ENCODE measurements at places on chromosomes 12 and 14. TPM values are rescaled to one million over a fixed set of nuclear protein-coding genes. Genes with fewer than 3 reads are reported as not detected.

GRCh38 chr12:47473091-47473490 is 232.7 kb downstream of the RPAP3 start:
- no peak for DNase-seq

DNA sequence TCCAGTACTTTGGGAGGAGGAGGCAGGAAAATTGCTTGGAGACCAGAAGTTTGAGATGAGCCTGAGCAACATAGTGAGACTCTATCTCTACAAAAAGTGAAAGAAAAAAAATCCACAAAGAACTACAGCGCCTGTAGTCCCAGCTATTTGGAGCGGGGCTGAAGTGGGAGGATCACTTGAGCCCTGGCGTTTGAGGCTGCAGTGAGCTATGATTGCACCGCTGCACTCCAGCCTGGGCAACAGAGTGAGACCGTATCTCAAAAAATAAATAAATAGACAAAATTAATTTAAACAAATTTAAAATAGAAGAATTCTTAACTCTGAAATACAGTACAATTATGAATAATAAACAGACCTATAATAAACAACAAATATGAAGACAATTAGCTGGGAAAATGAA is 40.9 kb downstream of the ATL1 start:
- DNase-seq = no peak

- DNase-seq = no peak
Observed at GRCh38 chr14:99603471-99604277, at the start of gene CCDC85C. CCDC85C (minus strand) TSS chr14:99604207; CDS start chr14:99603959, 248 bp downstream.

- no peak for DNase-seq
Observed at GRCh38 chr14:71996610-71997009, 64.4 kb downstream of the RGS6 start.

DNA sequence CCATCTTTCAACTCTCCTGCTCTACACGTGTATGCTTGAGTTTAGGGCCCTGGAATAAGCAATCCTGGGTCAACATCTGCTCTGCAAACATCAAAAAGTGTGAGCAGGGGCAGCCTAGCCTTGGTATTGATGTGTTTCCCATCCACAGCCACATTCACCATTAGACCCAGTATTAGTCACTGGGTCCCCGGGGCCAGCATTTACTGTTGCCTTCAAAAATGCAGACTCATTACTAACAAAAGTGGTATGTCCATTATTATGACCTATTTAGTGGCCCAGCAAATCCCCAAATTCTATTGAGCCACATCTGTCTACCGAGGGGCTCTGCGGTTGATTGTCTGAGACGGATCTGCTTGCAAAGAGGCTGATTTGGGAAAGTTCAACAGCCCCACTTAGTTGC is 661.8 kb downstream of the DIO2 start:
- no peak for DNase-seq

DNA sequence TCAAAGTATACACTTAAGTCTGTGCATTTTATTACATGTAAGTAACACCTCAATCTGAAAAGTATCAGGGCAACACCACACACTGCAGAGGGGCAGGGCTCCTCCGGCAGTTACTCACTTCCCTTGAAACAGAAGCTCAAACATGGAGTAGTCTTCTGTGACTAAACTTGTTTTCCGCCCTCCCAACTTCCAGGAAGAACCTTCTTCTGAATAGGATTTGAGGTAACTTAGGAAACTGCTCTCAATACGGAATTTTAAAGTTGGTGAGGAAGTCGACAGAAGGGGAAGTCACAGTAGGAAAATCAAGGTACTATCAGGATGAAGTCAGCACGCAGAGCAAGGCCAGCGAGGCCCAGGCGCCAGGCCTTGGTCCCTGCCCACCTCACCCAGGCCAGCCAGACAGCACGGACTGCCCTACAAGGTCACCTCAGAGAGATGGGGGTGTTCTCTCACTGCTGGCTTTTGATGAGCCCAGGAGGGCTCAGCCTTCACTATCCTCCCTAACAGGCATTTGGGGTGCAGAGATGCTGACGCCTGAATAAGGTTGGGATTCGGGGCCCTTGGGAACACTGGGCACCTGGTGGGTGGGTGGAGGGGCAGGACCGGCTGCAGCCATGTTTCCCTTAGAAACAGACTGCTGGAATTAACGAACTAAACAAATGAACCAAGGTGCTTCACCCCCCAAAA is 5.8 kb downstream of the ANKRD9 start:
- no peak for DNase-seq

- no peak for DNase-seq
Observed at GRCh38 chr12:129887101-129887500, 16.7 kb downstream of the TMEM132D start.

DNA sequence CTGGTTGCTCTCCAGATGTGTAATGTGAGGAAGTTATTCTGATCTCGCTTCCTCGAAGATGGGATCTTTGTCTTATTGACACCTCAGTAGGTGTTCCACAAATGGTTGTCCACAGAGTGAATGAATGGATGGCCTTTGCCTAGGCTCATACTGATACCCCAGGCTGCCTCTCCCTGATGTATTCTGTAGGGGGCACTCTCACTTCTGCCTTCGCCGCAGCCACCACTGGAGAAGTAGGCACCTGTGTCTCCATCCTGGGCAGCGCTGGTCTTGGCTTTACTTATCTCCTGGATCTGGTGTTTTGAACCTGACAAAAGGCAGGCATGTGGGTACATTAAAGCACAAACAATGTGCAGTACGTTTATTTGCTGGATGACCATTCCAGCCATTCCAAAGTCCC is 82.1 kb downstream of the ZFP36L1 start:
- DNase-seq = no peak

- DNase-seq = peak; percentile 96
Observed at GRCh38 chr12:57621497-57622292, 10.5 kb downstream of the ARHGEF25 start.

GRCh38 chr14:84251411-84252115 is 1278.4 kb upstream of the FLRT2 start:
- no peak for DNase-seq

- no peak for DNase-seq
Observed at GRCh38 chr14:69792887-69793421, 4.1 kb downstream of the SLC10A1 start.

The FAM186B gene
- 0.16 TPM for polyA plus RNA-seq

The ANKRD33 gene
- not detected for polyA plus RNA-seq

All from SK-N-SH (cell line).